AG10803 (cell line): ENCODE measurements at places on chromosomes 3 and 15.

GRCh38 chr3:59006634-59007517, 42.9 kb downstream of the CFAP20DC start:
- DNase-seq = peak; percentile 54

- no peak for DNase-seq
Observed at GRCh38 chr3:49609815-49610214, 55.5 kb downstream of the BSN start.

DNA sequence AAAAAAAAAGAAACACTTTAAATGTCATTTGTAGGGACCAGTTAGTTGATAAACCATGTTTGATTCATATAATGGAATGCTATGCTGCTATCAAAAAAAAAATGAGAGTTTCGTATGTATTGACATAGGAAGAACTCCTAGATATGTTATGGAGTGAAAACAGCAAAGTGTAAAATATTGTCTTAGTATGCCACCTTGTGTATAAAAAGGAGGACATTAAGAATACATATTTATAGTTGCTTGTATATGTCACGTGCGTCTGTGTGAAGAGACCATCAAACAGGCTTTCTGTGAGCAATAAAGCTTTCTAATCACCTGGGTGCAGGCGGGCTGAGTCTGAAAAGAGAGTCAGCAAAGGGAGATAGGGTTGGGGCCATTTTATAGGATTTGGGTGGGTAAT, 39.5 kb downstream of the KBTBD8 start:
- DNase-seq = peak; percentile 3

DNA sequence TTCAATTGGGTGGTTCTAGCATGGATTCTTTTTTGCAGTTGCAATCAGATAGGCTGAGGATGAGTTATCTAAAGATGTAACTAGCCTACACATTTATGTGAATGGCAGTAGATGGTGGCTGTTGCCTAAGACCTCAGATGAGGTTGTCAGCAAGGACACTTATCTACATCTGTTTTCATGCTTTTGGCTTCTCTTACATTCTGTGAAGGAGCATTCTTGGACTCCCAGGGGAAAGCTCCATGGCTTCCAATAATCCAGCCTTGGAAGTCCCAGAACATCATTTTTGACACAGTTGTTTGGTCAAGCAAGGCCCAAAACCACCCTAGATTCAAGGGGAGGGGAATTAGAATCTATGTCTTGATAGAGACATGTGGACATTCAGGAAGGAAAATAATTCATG, 332.2 kb upstream of the RBMS3 start:
- DNase-seq = no peak

DNA sequence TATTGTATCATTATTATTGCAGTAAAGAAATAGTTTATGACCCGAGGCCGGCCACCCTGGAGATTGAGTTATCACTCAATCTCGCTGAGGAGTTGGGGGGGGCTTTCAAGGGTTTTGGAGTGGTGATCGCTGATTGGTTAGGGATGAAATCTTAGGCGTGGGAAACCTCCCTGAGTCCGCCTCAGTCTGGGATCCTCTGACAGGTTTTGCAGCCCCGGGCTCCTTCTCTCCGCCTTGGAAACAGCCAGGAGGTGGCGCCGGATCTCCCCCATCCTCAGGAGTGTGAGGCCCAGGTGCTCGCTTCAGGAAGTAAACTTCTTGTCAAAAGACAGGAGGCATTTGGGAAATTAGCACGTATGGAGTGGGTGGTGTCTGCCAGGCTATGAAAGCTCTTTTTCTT, 41.1 kb upstream of the SEC61A1 start:
- DNase-seq = peak; percentile 21
